T-helper 9 cell (primary cell): ENCODE measurements at places on chromosomes 5 and 9.

- DNase-seq = no peak
Observed at GRCh38 chr5:14223372-14223771, 80.2 kb downstream of the TRIO start.

- DNase-seq = no peak
Observed at GRCh38 chr9:107332883-107333282, 49.8 kb downstream of the RAD23B start.

DNA sequence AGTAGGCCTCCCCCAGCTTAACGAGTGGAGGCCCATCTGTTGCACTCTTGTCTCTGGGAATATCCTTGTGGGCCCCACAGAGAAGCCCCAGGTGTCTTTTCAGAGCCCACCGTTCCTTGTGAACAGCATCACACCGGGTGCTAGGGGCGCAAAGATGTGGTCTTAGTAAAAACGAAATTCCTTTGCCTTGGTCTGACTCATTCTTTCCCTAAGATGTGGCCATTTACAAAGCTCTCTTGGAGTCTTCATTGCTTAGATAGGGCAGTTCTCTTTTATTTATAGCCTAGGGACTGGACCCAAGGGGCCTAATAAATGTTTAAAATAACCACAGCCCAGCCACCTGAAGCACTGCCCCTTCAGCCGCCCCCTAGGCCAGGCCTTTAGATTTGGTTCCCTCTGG is 52.8 kb upstream of the RPL26L1 start:
- DNase-seq = no peak

GRCh38 chr9:93436655-93437407 is 14.7 kb upstream of the FAM120A start:
- no peak for DNase-seq

DNA sequence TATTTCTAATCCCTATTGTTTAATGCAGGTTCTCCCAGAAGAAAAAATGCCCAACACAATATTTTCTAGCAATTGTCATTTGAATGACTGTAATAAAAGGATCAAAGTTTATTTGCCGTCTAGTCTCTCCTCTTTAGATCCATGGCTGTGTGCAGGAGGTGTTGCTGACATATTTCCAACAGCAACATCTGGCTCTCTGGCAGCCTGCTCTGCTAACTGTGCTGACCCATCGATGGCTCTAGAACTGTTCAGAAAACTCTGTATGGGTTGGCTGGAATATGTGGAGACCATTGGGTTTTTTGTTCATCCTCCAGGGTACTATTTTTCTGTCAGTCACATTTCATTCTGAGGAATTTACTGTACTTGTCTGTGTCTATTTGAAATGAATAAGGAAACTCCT is 202.0 kb upstream of the SLC27A6 start:
- DNase-seq = no peak

DNA sequence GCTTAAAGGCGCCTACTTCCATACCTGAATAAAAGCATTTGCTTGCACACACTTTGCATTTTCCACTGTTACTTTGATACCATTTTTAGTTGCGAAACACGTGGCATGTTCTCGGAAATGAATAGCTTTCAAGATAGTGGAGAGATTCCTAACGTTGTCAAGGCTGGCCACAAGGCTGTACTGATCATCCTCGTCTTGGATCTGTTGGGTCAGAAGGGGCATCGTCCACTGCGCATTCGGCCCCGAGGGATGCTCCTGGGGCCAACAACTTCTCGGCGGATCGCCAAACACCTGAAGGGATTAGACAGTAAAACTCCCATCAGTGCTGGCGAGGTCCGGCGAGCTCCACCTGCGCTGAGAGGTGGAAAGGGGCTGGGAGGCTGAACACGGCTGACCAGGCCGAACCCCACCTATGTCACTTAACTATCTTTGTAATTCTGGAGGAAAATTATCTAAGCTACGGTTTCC is 599 bp downstream of the RAD1 start:
- DNase-seq = no peak

DNA sequence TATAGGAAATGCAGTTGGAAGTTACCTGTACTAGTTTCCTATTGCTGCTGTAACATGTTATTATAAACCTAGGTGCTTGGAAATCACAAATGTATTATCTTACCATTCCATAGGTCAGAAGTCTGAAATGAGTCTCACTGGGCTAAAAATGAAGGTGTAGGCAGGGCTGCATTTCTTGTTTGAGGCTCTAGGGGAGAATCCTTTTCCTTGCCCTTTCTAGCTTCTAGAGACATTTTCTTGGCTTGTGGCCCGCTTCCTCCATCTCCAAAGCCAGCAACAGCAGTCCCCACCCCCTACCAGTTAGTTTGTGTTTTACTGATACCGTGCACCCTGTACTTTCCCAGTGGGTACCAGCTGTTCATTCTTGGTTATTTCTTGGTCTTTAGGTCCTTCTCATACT is 153.3 kb downstream of the SLF1 start:
- no peak for DNase-seq

GRCh38 chr9:127838375-127839078 is 15.9 kb downstream of the ENG start:
- no peak for DNase-seq

- DNase-seq = no peak
Observed at GRCh38 chr9:22216730-22217172, 207.6 kb upstream of the CDKN2B start.

DNA sequence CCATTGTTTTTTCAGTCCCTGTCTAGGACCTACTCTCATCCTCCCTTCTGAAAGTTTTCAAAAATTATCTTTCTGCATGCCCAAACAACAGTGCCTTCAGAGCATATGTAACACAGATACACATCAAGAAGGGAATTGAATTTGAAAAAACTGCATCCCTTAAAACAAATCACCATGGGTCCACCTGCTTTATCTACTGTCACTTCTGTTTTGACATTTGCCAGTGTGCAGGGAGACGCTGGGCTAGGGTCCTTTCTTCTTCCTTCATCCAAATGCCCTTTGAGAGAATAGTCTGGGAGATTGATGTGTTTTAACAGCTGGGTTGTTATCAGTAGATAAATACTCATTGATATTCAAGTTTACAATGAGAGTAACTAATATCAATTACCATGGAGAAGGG is 1630.1 kb downstream of the MAT2B start:
- no peak for DNase-seq

- DNase-seq = no peak
Observed at GRCh38 chr5:92886751-92887150, 694.3 kb downstream of the NR2F1-AS1 start.

GRCh38 chr5:170553218-170553617 is 49.4 kb downstream of the KCNIP1 start:
- no peak for DNase-seq

GRCh38 chr5:78922879-78923621 is 62.1 kb downstream of the ARSB start:
- no peak for DNase-seq
